ENCODE measurements at places on chromosomes 5 and 9.

- DNase-seq, result no peak
Measured at GRCh38 chr5:38451074-38451725, 105.2 kb downstream of the LIFR start.

DNA sequence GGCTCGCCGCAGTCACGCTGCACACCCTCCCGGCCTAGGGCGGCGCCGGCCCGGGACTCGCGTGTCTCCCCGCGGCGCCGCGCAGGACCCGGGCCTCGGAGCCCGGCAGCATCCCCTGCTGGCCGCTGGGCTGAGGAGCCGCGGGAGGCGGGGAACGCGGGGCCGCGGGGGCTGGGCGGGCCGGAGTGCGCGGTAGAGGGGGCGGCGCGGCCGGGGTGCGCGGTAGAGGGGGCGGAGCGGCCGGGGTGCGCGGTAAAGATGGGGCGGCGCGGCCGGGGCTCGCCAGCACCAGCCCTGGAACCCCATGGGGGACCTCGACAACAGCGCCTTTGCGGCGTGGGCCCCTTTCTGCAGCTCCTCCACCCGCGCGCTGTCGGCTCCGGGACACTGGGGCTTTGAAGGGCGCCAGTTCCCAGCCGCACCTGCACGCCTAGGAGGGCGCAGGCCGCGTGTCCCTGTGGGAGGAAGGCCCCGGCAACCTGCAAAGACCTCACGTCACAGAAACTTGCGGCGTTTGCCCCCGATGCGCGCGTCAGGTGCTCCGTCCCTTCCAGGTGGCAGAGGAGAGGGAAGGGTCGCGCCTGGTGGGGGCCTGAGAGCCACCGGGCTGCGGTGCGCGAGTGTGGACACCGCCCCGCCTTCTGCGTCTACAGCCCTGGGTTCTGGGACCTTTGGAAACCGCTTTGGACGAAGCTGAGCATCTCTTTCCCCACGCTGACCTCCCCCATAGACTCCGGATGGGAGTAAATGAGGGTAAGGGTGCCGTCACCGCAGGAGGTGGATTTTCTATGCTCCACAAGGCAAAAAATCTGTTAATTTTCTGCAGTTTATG, 49.6 kb downstream of the NSUN2 start:
- DNase-seq, result no peak

GRCh38 chr9:122742003-122742402, at the start of gene OR1L6:
TSS of gene OR1L6 (plus strand) at chr9:122742303. CDS start at chr9:122749848, 7,545 bp downstream.
- DNase-seq, result no peak

GRCh38 chr9:89684912-89685636, 80.3 kb downstream of the GADD45G start:
- no peak for DNase-seq

DNA sequence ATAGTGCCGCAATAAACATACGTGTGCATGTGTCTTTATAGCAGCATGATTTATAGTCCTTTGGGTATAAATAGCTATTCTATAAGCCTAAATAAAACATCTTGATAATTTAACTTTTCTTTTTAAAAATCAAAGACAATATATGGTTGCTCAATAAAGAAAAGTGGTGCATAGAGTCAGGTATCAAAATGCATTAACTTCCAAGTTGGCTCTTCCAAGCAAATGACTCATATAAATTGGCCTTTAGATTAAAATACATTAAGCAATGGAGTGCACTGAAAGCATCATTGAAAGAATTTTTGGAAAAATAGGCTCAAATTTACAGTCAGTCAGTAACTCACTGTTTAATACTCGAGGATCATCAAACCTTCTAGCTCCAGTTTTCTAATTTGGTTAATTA, 106.6 kb downstream of the PLCXD3 start:
- DNase-seq, result no peak

DNA sequence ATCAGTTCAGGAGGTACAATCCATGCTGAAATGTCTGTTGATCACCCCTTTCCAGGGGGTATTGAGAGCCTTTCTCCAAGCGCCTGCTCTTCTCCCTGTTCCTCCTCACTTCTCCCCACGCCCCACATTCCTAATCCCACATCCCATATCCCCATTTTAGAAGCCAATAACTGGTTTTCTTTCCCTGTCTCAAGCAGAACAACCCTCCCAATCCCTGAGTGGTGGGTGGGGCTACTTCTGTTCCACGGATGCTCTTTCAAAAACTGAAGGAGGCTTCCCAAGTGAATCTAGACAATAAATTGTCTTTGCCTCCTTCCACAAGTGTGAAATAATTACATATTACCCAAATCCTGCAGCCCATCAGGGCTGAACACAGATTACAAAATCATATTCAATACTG, 77.0 kb upstream of the SEMA6A start:
- DNase-seq, result no peak

GRCh38 chr5:149216496-149216895, 55.2 kb upstream of the AFAP1L1 start:
- DNase-seq, result no peak

DNA sequence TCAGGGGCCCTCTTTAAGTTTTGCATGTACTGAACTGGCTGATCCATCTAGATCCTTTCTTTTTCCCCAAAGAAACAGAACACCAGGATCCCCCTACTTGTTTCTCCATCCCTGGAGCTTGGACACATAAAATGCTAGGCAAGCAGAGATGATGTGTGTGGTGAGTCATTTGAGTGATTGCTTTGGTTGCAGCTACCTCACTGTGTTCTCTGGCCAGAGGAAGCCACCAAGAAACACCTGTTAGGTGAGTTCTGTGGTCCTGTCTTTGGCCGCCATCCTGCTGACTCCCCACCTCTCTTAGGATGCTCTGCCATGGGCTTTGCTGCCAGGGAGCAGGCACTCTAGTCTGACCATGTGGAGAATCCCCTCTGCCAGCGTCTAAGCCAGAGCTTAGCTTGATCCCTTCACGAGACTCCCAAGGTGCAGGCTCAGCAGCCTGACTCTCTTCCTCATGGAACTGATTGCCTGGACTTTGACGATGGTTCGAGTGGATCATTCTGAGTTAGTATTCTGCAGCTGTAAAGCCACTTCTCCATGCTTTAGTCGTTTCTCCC, 27.3 kb upstream of the DENND1A start:
- no peak for DNase-seq

GRCh38 chr5:84623019-84623418, 238.3 kb upstream of the EDIL3 start:
- no peak for DNase-seq

- no peak for DNase-seq
Measured at GRCh38 chr5:159448-160172, 31.7 kb upstream of the LRRC14B start.

DNA sequence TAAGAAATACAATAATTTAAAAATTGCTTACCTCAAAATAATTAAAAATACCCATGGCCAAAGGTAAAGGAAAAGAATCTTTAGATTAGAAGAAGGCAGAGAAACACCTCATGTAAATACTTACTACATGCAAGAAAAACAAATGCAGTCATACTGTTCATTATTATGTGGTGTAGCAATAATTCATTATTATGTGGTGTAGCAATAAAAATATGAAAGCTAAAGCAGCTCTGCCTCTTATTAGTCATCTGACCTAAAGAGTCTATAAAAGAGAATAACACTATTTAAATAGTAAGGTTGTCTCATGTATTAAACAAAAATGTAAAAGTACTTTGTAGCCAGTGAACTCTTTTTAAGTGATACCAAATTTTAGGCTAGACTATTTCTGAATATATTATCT, 6.6 kb downstream of the DTWD2 start:
- no peak for DNase-seq

DNA sequence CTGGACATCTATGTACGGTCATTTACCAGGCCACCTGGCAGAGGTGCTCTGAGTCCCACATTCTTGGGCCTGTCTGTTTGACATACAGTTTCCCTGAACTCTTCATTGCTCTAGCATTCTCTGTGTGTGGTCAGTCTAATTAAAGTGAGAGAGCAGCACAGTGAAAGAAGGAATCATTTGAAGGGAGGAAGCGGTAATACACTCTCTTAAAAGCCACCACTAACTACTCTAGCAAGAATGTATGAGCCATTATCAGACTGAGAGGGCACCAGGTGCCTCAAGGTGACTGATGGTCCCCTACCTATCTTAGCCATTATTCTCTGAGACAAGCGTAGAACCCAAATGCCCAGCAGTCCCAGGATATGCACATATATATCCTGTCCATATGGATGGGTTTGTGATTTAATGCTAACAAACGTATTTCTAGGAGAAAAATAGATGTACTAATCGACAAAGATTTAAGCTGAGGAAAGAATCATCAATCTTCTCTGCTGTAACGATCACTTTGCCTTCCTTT, 527.2 kb downstream of the PRELID2 start:
- DNase-seq, result no peak

DNA sequence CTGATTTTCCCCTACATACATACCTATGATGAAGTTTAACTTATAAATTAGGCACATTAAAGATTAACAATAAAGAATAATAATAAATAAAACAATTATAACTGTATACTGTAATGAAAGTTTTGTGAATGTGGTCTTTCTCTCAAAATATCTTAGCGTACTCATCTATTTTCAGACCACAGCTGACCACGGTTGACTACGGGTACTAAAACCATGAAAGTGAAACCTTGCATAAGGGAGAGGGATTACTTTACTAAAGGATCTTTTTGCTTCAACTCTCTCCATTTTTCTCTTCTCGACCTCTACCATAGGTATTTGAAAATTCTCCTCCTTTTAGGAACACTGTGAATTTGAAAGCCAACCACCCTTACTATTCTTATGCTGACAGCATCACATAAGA, 475.5 kb downstream of the CETN3 start:
- DNase-seq, result no peak

DNA sequence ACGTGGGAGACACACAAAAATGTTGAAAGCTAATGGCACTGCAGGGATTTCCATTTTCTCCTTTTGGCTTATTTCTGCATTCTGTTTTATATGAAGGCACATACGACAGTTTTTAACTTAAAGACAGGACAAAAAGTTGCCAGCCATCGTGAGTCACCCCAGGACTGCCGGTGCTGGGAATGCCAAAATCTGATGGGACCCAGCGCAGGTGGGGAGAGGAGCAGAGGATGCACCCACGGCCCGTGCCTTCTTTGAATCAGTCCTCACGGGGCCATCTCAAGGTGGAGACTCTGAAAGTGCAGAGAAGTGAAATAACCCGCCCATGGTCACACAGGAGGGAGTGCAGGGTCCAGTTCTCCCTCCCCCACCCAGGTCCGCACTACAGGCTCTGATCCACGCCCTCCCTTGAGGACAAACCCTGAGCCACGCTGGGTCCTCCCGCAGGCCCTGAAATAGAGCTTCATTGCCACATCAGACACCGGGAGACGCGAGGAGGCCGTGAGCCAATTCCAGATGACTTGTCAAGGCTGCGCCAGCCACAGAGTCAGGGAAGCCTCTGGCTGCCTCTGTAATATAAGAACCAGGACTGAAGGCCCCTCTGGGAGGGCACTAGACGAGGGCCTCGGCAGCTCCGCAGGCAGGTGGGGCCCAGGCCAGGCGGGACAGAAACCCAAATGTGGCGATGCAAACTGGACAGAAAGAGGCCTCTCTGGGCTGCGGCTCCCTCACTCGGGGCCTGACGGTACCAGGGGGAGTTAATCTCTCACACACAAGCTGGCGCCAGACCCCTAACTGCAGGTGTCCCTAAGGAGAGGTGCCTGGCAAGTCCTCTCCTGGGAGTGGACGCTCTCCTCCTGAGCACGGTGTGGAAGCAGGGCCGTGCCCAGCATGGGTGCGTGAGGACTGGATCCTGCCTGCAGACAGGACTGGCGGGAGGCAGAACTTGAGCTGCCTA, 22.9 kb downstream of the ADAMTS2 start:
- DNase-seq, result no peak

- no peak for DNase-seq
Measured at GRCh38 chr5:141674747-141675146, 7.3 kb downstream of the ARAP3 start.

DNA sequence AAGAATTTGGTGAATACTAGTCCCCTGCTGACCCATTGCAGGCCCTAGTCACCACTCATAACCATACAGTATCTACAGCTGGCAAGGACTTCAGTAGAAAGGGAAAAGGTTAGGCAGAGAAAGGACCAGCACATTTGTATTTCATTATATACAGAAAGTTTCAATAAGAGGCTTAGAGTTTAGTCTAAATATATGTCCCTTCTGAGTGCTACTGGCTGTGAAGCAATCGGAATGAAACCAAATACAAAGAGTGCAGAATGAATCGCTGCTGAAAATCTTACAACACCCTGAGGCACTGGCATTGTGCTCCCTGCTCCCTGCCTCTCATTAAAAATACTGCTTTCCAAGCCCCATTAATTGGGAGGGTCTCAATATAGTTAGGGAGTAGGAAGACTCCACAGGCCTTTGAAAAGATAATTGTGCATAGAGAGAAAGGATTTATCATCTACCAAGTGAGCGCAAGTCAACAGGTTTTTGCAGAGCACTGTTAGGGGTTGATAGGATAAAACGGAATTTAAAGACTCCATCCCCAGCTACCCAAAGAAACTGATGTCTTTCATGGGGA, 110.8 kb downstream of the SLC1A3 start:
- DNase-seq, result no peak

DNA sequence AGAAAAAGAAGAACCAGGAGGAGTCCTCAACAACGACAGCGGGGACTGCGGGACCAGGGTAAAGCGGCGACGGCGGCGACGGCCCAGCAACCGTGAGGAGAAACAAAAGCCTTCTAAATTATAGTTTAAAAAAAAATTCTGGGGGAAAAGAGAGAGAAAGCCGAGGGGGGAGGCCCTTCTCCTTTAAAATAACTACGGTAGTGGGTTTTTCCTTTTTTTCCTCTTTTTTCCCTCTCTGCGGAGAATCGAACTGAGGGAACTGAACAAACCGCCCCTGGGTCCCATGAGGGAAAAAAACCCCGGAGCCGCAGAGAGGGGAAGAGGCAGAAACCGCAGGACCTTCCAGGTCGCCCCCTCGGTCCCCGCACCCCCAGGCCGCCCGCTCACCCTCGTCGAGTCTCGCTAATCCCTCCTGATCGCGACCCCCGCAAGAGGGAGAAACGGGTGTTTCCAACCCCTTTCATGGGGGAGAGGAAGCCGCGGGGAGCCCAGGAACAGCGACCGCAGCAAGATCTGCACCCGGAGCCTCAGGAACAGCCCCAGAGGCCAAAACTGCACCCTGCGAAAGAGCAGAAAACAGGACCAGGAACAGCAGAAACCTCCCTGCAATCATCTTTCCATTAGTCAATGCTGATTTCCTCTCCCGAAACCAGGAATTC, 453 bp downstream of the CPEB4 start:
- DNase-seq, result no peak

DNA sequence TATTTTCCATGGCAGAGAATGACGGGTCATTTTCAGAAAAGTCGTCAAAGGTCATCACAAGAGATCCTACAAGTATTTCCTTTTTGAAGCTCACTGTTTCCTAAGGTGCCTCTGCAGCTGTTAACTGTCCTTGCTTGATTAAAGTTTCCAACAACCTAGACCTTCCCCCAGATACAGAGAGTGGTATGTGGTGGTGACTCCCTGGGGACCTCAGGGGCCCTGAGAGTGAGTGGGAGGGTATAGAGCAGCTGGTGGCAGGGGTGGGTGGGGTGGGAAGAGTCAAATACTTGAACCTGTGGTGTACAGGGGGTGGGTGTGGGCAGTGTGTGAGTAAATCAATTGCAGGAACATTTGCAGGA, 1.6 kb upstream of the CD72 start:
- DNase-seq, result no peak

DNA sequence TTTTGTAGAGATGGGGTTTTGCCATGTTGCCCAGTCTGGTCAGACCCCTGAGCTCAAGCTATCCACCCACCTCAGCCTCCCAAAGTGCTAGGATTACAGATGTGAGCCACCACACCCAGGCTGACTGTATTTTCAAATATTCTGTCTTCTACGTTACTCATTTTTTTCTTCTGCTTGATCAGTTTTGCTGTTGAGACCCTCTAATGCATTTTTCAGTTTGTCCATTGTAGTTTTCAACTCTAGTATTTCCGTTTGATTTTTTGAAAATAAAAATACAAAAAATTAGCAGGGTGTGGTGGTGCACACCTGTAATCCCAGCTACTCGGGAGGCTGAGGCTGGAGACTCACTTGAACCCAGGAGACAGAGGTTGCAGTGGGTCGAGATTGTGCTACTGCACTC, 10.5 kb upstream of the LRRC70 start:
- DNase-seq, result no peak

Data from stimulated activated CD8-positive, alpha-beta memory T cell treated with anti-CD3 and anti-CD28 coated beads, Interleukin-7, amount 100 ng/mL, for 48 hours (primary cell).